ENCODE measurements at places on chromosomes 1 and 21.

DNA sequence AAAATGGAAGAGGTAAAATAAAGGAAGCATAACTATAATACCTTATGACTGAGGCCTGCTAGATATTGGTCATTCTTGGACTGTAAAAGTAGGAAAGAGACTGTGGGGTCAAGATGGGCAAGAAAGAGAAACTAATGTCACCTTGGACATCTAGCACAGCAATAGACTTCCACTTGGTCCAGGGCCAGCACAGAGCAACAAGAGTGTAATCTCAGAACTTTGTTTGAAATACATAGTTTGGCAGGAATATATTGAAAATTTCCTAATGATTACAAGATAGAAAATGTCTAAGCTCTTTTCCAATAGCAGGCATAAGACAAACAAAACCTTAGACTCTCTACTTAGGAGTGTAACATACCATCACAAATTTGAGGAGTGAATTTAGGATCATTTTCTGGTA lies 4.6 kb downstream of the LRRC8C start:
- DNase-seq = no peak

DNA sequence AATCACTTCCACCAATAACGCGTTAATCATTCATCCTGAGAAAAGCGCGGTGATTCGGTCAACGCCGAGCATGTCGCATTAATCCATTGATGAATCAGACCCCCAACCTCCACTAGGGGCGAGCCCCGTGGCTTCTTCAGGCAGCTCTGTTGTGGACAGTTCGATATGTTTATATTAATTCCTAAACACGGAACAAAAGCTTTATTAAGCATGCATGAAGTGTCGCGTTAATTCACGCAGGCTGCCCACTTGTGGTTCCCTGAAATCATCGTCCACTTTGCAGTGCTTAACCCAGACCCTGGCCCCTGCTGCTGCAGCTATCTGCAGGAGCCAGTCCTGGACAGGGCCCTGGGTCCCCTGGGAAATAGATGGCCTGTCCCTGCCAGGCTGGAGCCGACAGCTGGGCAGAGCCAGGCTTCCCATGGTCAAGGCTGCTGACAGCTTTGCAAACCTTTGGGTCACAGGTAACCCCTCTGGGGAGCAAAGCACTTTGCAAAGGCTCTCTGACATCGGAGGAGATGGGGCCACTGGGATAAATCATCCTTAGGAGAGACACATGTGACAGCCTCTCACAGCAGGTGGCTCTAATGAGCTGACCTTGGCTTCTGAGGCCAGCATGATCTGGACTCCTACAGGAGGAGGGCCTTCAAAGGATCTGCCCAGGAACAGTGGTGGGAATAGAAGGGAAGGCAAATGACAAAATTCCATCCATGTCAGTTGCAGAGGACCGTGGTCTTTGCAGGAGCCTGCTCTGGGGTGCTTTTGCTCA lies 137.0 kb upstream of the AJAP1 start:
- no peak for DNase-seq

GRCh38 chr21:41009398-41010100 lies 158.4 kb upstream of the BACE2 start:
- DNase-seq = no peak

- DNase-seq = no peak
These were observed 44.3 kb downstream of the CD34 start for GRCh38 chr1:207866471-207867135.

DNA sequence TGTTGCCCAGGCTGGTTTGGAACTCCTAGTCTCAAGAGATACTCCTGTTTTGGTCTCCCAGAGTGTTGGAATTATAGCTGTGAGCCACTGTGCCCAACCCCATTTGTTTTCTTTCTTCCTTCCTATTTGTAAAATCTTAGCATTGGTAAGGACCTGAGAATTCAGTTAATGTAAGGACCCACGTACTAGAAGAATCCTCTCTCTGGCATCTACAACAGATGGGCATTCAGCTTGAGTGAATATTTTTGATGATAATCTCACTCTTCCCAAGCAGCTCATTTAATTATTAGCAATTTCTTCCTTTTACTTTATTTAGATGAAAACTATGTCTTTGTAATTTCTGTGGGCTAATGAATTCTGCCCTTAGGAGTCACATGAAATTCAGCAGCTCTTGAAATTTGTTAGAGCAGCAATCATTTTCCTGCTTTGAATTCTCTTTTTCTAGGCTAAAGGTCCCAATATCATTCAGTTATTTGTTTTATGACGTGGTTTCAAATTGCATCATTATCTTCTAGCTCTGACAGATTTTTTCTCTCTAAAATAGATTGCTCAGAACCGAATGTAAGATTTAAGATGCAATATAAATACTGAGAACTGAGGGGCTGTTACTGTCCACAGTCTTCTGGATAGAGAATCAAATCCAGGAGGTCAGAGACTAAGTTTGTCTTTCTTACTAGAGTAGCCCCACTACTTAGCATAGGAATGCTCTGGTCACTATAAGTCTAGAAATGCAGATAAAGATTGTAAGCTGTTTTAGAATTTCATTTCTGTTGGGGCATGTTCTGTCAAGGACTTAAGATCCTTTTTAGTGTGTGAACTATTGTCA lies 59.4 kb downstream of the EPB41 start:
- no peak for DNase-seq

DNA sequence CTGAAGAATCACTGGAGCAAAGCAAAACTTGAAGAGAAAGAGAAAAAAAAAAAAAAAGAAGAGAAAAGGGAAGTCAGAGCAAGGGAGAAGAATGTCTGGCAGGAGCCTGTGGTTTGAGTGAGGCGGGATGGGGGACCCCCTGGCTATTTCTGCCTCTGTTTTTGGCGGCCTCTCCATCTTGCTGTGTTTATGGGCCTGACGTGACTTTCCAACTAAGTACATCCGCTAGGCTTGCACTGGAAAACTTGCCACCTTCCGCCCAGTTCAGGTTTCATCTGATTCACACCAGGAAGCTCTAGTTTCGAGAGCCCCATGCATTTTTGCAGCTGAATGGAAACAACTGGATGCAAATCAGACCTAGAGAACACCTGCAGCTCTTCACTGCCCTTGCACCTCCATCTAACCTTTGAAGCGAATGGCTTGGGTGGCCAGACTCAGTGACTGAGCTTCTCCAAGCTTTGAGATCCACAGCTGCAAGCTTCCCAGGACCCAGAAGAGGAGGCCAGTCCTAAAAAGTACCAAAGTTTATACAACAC lies 28.0 kb downstream of the TBX15 start:
- DNase-seq = no peak

DNA sequence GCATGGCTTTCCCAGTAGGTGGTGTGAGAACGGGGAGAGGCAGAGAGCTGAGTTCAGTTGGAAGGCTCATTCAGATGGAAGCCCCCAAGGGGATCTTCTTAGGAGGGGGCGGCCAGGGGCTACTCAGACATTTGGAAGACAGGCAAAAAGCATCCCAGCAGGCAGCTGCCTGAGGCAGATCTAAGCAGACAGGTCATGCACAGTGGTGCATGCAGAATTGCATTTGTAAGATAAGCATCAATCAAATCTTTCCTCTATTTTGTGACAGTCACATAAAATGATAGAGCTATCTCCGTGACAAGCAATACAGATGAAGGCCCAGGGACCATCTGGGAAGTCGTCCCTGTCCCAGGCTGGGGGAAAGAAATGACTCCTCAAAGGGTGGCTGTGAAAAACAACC lies 3.8 kb downstream of the RAB3B start:
- no peak for DNase-seq
